Peyer's patch (tissue), 4 donors: ENCODE measurements at places on chromosomes 16 and 17.

GRCh38 chr16:75235721-75236193 is 15.7 kb downstream of the BCAR1 start:
- no peak for DNase-seq

GRCh38 chr16:3587547-3588110 is 10.4 kb upstream of the NLRC3 start:
- DNase-seq, result no peak

DNA sequence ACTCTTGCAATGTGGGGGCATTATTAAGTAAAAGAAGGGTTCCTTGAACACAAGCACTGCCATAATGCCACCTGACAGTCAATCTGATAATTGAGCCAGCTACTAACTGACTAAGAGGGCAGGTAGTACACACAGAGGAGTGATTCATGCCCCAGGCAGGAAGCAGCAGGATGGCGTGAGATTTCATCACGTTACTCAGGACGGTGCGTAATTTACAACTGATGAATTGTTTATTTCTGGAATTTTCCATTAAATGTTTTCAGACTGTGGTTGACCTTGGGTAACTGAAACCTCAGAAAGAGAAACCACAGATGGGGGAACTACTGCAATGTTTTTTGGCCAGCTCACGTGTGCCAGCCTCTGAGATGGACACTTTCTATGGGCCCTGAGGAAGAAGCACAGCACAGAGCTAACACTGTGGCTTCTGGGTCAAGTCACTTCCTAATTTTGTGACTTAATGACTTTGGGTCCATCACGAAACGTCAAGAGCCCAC is 46.7 kb downstream of the C17orf67 start:
- peak; percentile 79 for DNase-seq

DNA sequence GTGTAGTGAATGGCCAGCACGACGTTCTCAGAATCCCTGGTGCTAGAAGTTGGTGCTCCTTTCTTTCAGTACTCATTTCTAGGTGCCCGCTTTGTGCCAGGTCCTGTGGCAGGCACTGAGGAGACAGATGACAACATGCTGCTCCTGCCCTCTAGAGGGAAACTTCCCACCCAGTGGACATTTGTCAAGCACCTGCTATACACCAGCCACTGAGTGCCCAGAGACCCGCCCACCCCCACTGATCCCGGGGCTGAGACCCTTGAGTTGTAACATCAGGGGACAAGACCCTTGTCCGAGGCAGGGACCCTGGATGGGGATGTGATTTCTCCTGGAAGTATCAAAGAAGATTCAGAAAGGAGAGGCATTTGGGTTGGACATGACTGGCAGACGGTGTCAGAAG is 25.1 kb downstream of the UNC13D start:
- no peak for DNase-seq

DNA sequence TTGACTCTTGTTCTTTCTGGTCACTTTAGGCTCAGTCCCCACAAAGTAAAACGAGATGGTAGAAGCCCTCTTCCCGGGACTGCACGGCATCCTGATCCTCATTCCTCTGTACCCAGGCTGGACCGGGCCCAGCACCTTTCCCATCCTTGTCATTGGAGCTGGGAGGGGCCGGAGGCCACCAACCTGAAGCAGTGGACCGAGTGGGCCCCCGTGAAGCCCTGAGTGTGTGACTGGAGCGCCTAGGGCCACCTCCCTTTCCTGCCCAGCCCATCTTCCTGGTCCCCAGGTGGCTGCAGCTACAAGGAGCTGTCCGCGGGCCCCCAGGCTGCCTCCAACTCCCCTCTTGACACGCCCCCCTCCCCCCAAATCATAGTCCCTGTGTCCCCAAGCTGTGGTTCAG is 17.1 kb upstream of the CD300A start:
- DNase-seq, result no peak
